ENCODE measurements at places on chromosomes 6 and 20.

DNA sequence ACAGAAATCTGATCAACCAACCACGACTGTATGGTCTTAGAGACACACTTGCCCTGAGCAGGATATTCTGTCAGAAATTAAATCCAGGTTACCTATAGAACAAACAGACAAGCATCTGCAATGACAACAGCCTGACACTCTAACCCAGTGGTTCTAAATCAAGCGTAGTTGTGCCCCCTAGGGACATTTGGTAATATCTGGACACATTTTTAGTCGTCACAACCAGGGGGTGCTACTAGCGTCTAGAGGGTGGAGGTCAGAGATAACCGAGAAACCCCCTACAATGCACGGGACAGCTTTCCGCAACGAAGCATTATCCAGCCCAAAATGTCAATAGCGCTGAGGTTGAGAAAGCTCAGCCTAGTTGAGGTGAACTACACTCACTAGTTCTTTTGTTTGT lies 32.3 kb downstream of the ID4 start:
- DNase-seq = no peak

GRCh38 chr20:44516491-44516890 lies 5.4 kb downstream of the SERINC3 start:
- DNase-seq = no peak

GRCh38 chr6:164005004-164005711 lies 590.6 kb downstream of the QKI start:
- DNase-seq = no peak

DNA sequence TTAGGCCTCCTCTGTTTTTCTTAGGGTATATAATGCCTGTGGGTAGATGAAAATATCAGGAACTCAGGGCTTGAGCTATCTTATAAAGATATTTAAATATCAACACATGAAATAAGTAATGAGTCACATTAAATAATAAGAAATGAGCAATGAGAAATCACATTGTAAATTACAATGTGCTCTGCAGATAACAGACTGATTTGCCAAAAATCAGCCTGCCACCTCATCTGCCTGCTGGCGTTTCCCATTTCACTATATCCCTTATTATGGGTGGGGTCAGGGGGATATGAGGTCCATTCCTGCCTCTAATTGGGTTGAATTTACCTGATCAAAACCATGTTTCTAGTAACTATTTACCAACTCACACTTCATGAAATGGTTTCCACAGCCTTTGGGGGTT lies 335.2 kb downstream of the CDC5L start:
- DNase-seq = no peak

DNA sequence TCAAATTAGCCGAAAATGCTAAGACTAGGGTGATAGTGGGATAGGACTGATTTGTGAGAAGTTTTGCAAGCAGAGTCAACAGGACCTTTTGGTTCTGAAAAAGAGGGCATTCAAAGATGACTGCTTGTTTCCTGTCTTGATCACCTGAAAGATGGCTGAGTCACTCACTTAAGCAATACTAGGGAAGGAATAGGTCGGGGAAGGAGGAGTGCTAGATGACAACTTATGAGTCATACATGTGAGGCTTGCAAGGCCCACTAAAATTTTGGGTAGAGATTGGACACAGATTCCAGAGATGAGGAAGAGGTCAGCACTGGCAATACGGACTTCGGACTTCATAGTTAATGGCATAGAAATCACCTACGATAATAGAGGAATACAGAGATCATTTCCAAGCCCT lies 89.2 kb downstream of the FAM83B start:
- DNase-seq = peak; percentile 13

GRCh38 chr6:6660339-6661045 lies 72.0 kb downstream of the LY86 start:
- DNase-seq = no peak

All from AG04450 (cell line).